Stimulated activated CD8-positive, alpha-beta memory T cell treated with anti-CD3 and anti-CD28 coated beads, Interleukin-12 subunit alpha, Interleukin-12 subunit beta, amount 100 ng/mL, for 4 hours (primary cell): ENCODE measurements at places on chromosomes 2 and 18.

DNA sequence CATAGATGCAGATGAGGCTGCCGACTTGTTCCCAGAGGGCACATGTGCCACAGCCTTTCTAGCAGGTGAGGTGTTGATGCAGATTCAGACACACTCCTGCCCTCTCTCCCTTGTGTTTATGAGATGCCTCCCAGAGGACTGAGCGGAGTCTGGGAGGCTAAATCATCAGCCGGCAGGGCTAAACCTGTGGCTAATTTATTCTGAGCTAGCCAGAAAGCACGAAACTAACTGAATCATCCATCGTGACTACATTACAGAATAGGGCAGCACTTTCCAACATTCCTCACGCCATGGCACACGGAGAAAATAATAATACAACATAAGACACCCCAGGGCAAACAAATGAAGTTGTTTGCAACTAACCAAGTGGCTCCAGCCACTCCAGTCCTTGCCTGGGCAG lies 101.7 kb upstream of the FZD7 start:
- no peak for DNase-seq

GRCh38 chr2:177908824-177909223 lies 163.8 kb downstream of the PDE11A start:
- DNase-seq = no peak

GRCh38 chr2:6337472-6337820 lies 528.3 kb downstream of the CMPK2 start:
- no peak for DNase-seq

GRCh38 chr2:10909050-10909995 lies 2.4 kb upstream of the KCNF1 start:
- no peak for DNase-seq

DNA sequence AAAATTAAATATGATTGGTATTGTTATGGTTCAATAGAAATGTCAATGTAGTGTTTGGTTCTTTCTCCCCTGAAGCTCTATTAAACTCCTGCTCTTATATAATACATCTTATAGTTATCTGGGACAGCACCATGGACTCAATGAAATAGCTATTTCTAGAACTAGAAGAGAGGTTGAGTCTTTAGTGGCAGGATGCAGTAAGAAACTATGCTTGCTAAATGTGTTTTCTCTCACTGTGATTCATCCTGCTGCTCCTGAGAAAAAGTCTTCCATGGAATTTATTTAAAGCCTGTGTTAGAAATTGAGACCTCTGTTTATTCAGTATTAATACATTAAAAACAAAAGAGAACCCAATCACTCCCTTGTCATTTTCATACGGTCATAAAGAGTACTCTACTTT lies 61.5 kb downstream of the G6PC2 start:
- DNase-seq = no peak

DNA sequence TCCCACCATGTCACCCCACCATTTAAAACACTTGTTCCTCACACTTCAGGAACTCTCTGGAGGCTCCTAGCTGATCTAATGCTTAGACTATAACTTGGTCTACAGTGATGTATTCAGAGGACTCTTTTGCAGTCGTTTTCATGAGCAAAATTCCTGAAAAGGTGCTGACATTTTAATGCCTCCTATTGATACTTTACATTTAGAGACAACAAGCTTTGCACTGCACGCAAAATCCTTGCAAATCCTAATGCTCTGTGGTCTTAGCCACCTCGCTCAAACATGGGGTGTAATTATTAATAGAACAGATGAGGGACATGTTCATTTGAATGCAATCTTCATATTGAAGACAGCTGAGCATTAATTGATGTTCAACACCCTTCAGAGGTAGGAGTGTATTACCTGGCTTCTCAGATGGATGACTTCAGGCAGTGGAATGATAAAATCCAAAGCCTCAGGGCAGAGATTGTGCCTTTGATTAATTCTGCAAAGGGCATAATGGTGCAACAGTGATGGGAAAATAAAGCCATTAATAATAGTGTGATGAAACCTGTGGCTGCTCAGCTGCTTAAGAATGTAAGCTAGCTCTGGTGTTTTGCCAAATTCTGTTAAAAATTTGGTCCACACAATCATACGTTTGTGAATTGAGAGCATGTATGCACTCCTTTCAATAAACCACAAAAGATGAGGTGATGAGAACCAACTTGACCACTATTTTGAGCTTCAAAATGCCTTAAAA lies 5.4 kb downstream of the CTAGE1 start:
- DNase-seq = no peak

DNA sequence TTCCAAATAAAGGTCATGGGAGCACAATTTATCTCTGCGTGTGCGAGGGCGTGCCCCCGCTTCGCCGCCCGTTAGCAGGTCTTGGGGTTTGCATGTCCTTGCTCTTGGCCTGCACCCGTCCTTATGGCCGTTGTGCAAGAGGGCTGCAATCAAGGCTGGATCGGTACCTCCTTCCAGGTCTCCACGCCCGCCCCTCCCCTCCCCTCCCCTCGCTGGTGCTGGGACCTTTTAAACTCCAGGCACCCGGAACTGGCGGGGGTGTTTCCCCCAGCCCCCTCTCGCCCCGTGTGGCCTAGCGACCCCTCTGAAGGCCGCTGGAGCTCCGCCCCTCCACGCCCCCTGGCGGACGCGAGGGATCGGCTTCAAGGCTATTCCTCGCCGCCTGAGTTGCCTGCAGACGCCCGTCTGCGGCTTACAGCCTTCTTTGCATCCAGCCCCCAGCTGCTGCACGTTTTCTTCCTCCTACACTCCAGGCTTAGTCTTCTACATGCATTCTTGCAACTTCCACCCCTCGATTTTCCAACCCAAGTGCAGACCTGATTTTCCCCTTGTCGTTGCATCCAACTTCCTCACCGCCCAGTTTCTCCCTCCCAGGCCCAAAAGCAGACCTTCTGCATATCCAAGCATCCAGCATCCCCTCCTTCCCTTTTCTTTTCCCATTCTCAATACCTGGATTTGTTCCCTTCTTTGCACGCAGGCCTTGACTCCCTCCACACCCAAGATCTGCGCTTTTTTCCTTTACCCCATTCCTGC lies 577 bp downstream of the IDH1 start:
- DNase-seq = peak; percentile 65

DNA sequence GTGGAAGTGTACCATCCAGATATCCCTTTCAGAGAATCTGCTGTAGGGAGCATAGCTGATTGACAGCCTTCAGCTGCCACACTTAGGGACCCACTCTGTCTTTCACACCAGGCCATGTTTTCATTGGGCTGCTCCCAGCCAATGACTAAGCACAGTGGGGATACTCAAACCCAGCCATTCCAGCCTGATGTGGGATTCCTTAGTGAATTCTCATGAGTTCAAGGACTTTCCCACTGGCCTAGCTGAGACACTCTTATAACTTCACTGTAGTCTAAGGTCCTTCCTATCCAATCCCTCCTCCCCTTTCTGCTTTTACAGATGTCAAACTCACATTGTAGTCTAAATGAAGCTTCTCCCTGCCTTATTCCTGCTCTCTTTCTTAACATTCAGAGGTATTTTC lies 201.2 kb downstream of the PIK3C3 start:
- no peak for DNase-seq

DNA sequence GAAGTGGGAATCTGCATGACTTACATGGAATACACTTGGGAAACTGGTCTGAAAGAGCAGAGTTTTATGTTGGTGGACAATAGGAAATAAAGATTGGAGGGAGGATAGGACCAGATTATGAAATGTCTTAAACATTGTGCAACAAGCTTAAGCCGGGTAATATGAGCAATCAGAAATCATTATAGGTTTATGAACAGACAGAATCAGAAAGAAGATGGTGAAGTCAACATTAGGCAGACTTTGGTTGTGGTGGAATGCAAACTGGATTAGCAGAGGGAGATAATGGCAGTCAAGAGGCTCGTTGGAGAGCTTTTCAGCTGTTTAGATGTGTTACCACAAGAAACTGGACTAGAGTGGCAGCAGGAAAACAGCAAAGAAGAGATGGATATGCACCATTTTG lies 43.5 kb downstream of the CRIM1 start:
- no peak for DNase-seq

DNA sequence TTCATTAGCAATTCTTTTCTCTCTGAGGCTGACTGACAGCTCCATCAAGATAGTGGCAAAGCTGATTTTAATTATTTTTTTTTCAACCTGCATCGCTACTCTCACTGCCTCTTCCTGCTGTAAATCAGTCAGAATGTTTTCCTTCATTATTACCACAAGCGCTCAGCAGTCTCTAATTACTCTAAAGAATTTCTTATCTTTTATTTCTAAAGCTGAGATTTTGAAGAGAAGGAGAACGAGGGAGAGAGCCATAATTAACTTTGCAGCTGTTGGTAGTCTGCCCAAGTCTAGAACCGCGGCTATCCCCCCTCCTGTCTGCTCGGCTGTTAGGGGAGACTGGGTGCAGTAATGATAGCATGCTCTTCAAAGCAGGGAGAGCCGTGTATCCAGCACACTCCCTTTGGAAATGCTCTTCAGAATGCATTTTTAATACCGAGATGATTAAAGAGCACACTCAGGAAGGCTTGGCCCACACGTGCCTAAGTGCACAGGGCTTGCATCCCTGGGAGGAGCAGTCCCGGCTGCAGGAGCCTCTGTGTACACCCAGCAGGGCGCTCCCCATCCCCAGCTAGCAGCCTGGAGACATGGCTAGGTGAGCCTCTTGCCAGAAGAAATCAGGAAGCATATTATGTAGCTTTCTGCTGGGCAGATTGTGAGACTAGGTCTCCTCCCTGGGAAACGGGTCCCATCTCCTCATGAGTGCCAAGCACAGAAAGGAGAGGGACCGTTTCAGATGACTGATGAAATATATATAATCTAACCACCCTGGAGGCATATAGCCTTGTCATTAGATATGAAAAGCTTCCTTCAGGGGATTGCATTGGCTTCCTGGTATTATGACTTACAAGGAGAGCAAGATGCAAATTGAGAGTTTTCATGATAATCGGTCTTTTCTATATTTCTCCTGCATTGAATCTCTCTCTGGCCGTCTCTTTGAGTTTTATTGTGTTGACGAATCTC lies 555.2 kb downstream of the CMPK2 start:
- DNase-seq = no peak

DNA sequence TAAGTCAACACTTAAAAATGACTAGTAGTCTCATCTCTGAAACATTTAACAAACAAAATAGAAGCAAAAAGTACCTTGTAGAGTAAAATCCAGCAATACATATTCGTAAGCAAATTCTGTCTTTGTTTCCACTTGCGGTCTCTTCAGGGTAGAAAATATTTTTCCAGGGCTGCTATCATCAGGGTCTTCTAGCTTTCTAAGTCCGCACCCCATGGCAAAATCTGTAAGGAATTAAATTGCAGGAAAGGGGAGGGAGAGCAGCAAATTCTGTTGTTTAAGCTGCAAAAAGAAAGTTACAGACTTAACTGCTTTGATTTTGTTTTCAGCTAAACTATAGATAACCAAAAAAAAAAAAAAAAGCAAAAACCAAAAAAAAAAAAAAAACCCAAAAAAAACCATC lies at the start of gene RFTN2:
Gene RFTN2 (minus strand): TSS at position 342 of the 400 bp plus-strand sequence. CDS start 129 bp downstream, at position 213.
- DNase-seq = no peak

DNA sequence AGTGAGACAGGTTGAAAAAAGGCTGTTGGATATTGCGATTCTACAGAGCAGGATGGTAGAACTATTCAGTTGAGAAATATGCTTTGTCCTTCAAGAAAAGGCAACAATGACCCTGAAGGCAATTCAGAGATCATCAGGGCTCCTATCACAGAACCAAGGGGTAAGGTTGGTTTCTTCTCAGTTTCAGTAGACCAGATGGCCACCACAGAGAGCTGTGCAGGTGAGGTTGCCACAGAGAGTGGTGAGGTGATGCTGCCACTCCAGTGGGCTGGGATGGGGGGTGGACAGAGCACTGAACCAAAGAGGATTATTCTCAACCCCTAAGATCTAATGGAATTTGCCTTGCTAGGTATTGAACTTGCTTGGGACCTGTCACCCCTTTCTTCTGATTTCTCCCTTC lies 64.6 kb upstream of the ZBTB7C start:
- no peak for DNase-seq

- DNase-seq = no peak
These were observed 227.6 kb downstream of the WDR7 start for GRCh38 chr18:56878711-56879110.

- no peak for DNase-seq
These were observed 62.3 kb upstream of the SNTG2 start for GRCh38 chr2:888211-888801.

DNA sequence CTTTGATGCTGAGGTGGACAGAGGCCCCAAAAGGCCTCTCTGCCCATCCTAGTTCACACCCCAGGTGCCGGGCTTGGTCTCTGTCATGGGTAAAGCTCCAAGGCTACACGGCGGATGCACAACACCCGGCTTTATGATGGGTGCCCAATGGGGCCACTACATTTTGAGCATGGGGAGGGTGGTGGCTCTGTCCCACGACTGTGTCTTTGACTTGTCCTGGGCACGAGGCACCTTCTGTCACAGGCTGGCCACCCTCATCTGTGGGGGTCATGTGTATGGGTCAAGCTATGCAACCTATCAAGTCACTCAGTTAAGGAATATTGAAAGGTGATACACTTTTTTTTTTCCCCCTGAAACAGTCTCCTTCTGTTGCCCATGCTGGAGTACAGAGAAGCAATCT lies 63.7 kb downstream of the EDAR start:
- no peak for DNase-seq

DNA sequence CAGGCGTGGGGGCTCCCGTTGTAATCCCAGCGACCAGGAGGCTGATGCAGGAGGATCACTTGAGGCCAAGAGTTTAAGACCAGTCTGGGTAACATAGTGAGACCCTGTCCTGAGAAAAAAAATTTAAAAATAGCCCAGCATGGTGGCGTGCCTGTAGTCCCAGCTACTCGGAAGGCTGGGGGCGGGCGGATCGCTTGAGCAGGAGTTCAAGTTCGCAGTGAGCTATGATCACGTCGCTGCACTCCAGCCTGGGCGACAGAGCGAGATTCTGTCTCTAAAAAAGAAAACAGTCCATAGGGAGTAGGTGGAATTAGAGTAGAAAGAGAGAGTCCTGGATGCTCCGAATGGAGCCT lies 325 bp upstream of the TTLL4 start:
- DNase-seq = no peak

DNA sequence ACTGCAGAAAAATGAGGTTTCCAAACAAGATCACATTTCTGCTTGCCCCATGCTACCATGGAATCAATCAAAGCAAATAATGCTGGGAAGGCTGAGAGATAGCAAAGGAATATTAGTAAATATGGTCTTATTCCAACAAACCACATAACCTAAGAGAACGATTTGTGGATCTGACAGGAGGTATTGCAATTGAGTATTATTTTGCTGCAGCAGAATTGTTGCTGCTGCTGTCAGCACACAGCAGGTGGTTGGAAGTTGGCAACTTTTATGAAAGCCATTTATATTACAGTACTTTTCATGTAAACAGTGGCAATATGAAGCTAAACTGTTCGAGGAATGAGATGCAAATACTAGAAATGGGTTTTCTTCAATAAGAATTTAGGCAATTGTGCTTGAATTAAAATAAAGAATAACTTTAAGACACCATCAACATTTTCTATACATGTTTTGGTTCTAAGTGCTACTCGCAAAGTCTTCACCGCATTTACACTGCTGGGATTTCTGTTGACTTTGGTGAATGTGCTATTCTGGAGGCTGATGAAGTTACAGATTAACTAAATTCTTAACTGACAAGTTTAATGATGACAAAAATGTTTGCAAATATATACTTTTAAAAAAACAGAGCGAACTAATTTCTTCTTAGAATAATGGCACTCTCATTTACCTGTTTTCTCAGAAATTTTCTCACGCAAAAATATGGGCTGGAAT lies 1285.7 kb downstream of the CNTNAP5 start:
- no peak for DNase-seq
